ENCODE measurements at places on chromosomes 6 and 20.

DNA sequence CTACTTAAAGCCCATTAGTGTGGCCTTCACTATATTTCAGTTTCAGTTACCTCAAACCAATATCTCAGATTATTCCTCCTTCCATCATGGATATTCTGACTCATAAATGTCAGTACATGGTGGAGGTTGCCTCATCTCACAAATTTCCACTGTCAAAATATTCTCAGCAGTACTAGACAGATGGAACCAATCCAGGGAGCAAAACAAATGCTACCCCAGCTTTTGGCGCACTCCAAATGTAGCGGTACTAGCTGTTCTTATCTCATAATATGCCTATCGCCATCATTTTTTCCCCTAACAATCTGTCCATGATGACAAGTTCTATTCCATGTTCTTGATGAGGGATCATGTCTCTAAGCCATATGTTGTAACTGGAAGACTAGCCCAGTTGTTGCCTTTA, 1026.1 kb downstream of the KIF16B start:
- no peak for DNase-seq

GRCh38 chr20:49567421-49568277, at the start of gene PTGIS:
Gene PTGIS, minus strand, starts transcription at chr20:49568137. Its CDS starts 21 bp downstream, at chr20:49568116.
- no peak for DNase-seq

- DNase-seq: no peak
Measured at GRCh38 chr6:105492706-105493673, 90.1 kb upstream of the PREP start.

DNA sequence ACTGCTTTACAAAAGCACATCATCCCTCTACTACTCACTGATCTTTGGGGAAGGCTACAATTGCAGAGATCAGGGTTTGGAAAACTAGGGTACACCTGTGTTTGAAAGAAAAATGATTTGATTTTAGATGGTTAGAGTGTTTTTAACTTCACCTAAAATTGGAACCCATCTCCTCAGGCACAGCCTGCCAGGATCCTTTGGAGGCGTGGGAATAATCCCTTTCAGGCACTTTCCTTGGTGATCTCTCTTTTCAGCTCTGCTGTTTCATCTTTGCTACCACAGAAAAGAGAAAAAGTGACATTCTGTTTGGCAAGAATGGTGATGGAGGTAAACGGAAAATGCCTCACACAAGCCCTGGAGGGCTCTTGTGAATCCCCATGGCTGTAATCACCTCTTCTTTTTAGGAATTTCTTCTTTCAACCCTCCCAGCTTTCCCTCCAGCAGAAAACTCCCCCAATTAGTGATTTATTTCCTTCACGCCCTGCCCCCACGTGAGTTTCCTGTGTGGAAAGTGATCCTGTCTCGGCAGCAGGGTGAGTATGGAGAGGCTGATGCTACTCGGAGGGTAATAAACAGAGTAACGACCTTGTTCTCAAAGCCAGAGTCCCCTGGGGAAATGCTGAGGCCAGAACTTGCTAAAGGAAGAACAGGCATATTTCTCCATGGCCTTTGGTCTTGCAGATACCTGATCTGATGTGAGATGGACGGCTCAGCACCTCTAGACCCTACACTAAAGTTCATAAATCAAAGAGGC, 9.2 kb downstream of the KCNG1 start:
- no peak for DNase-seq

DNA sequence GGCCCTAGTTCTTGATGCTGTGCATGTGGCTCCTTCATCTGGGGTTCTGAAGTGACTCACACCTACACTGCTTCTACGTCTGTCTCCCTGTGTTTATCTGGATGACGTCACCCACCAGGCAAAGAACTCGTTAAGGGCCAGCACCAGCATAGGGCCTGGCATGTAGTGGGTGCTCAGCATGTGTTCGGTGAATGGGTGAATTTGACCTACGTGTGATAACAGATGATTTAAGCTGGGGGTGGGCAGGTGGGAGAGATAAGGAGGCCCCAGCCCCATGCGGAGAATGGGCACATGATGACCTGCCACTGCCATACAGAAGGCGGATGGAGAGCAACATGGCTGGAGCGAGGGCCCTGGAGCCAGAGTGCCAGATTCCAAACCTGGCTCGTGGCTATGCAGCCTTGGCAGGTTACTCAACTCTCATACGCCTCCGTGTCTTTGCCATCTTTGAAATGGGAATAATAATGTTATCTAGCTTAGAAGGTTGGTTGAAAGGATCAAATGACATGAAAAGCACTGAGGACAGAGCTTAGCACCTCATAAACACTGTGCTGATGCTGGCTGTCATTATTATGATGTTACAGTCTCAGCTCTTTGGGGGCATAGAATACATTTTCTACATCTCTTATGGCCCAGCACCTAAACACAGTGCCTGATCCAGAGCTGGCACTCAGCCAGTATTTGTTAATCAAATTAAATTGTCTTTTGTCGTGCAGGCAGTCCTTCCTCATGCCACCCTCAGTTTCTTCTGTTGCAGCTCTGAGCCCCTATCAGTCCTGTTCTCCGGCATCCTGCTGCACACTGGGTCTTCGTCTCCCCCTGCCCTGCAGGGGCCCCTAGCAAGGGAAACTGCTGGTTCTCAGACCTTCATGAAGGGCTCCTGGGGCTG, 39.6 kb downstream of the VEGFA start:
- no peak for DNase-seq

DNA sequence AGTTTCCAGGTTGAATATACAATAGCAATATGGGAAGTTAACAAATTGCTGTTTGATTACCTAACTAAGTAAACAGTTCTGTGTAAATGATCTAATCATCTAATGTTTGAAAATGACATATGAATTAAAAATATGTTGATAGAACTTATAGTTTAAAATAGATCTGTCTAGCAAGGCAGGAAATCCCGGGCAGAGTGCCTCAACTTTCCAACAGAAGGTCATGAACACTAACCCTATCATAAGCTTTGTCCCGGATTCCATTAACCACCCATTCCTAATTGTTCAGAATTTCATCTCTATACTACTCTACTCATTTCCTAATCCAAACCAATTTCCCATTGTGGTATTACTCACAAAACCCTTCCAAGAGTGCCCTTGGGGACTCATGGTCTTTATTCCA, 10.2 kb downstream of the TAAR1 start:
- DNase-seq: no peak

DNA sequence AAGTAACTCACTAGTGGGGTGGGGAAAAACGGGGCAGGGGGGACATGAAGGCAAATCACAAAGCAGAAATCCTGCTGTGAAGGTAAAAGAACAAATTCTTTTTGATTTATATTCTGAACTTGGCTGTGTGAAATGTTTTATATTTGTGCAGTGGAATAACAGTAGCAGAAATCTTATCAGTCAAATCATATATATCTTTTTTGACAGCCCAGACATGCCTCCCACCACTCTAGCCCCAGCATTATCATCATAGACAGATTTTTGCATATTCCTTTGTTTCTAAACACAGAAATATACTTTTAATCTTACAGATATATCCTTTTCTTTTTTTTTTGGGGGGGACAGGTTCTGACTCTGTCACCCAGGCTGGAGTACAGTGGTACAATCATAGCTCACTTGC, 97.4 kb downstream of the PREP start:
- no peak for DNase-seq

DNA sequence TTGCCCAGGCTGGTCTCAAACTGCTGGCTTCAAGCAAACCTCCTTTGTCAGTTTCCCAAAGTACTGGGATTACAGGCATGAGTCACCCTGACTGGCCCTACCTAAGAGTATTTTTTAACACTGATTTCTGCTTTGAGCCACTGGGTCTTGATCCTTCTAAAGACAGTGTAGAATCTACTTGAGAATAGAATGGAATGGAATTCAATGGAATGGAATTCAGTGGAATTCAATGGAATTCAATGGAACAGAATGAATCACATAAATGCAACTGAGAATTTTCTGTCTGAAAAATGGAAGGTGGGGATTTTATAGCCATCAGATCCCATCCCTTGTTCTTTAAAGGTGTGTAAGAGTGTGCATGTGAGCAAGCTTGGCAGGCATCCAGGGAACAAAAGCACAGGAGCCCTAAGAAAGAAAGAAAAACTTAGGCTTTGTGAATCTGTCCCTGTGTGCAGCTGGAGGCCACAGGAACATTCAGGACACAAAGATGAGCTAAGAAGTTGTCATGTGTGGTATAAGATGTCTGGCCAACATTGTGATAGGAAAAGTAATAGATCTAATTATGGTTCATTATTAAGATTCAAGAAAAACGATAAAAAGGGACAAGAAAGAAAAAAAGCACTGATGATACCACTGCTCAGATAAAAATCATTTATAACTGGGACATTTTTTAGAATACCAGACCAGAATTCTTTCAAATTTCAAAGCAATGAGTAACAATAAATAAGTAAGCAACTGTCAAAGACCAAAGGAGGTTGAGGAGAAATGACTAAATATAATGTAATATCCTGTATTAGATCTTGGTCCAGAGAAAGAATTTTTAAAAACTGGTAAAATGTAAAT, 681.0 kb upstream of the GJE1 start:
- no peak for DNase-seq

DNA sequence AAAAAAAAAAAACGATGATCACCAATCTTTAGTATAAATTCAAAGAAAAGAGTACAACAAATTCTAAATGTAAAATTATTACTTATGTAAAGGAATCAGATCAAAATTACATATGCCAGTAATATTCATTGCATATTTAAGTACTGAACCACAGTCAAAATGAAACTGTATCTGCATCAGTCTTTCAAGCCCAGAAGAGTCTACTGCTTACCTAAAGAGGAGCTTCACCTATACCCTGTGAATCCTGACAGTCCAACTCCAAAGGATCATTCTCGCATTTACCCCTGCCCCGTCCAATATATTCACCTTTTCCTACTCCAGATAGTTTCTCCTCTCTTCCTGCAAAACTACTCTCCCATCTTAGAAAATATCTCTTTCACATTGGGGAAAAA, 9.2 kb downstream of the ATG5 start:
- no peak for DNase-seq

GRCh38 chr6:135268740-135269139, 87.6 kb downstream of the MYB start:
- DNase-seq: no peak

DNA sequence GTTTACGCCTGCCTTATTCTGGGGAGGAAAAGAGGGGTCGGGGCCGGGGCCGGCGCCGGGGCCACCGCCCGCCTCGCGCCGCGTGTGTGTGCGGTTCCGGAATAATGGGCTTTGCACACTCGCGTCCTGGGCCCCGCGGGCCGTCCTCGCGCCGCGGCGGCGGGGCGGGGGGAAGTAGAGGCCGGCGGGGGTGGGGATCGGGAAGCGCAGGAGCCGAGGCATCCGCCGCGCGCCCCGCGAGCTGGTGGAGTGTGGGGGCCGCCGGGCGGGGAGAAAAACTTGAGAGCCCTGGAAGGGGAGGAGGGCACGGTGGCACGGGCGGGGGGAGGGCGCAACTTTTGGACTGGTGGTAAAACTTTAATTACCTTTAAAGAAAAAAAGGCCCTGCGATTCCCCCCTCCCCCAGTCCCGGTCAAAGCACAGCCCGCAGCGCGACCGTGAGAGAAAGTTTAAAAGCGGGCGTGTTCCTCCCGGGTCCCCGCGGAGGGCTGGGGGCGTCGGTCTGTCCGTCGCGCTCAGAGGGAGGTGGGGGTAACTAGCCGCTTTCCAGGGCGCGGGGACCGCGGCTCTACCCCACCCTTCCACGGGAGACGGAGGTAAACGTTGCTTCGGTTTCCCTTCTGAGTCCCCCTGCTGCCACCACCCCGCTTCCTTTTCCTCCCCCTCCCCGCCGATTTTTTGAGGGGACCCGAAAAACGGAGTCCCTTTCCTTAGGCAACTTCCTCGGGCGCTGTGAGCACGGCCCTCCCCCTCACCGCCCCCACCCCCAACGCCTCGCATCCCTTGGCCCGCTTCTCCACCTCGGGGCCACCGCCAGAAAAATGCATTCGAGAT, 1.9 kb downstream of the L3MBTL3 start:
- no peak for DNase-seq

DNA sequence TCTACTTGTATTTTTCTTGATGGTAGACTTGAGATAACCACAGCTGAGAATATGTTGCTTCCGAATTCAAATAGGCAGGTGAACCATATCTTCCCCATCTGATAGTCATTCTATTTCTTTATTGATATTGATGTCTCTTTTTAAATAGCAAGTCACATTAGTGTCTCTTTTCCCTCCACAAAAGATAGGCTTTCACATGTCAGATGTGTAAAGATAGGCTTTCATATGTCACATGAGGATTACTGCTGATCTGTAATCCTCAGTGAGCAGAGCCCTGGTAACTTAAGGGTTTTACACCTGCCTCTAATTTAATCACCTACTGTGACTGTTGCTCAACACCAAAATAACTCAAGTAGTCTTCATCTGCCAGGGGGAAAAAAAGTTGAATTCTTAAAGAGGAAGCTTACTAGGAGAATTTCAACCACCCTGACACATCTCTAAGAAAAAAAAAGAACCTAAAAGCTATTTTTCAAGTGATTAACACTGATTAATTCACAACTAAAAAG, 45.3 kb upstream of the TRDN start:
- no peak for DNase-seq

DNA sequence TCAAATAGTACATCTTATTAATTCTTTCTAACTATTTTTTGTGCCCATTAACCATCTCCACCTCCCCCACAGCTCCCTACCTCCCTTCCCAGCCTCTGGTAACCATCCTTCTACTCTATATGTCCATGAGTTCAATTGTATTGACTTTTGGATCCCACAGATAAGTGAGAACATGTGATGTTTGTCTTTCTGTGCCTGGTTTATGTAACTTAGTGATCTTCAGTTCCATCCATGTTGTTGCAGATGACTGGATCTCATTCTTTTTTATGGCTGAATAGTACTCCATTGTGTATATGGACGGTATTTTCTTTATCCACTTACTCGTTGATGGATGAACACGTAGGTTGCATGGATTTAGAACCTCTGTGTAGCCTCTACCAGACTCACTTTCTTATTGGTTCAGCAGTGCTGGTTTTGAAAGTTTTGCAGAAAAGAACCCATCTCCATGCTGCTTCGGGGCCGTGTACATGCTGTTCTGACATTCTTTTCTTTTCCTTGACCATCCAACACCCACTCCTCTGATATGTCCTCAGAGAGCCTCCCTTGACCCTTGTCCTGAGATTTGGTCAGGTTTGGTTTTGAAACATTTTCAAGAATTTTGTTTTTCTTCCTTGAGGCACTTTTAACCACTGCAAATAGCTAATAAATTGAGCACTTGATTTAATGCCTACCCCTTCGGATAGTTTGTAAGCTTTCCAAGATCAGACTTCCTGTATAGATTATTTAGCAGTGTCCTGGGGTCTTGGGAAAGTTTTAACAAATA, 231.2 kb upstream of the ZFP64 start:
- no peak for DNase-seq

- DNase-seq: no peak
Measured at GRCh38 chr6:150766201-150766997, 99.1 kb upstream of the MTHFD1L start.

DNA sequence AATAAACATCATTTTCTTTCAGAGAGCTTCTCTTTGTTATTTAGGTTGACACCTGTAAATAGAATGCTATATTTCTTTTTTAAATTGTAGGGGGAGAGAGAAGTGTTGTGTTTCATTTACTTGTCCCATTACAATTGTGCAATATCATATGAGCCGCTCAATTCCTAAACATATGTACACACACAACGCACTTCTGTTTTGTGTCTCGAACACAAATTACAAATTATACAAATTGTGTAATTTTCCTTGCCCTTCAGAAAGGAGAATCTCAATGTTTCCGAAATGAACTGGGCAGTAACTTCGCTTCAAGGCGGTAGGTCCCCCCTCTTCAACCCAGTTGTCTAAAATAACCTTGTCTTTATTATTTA, 2.6 kb upstream of the ABT1 start:
- no peak for DNase-seq

GRCh38 chr20:34922654-34923381, 32.8 kb downstream of the GSS start:
- no peak for DNase-seq

GRCh38 chr6:109083657-109084056, 11.0 kb downstream of the SESN1 start:
- no peak for DNase-seq

- peak; percentile 72 for DNase-seq
Measured at GRCh38 chr6:111997078-111997852, 56.6 kb upstream of the CCN6 start.
